NCI-H69 (cell line): ENCODE measurements at places on chromosomes 3 and 15.

GRCh38 chr3:172803489-172803888 is 53.0 kb downstream of the ECT2 start:
- no peak for DNase-seq

GRCh38 chr15:90872486-90873184 is 4.2 kb downstream of the FURIN start:
- DNase-seq, result peak; percentile 5

DNA sequence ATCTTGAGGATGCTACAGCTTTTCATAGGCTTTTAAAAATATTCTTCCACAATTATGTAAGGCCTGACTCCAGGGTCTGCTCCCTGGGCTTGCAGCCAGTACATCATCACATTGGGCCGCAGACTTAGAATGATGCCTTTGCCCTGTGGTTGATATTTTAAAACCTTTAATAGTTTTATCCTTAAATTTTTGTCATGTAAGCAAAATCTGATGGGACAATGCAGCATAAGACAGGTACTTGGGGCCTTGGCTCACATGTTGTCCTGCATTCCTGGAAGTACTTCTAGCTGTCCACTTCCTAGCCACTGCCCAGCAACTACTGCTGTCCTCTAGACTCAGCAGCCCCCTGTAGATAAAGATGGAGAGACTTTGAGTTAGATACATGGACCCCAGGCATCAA is 197.3 kb upstream of the SLITRK3 start:
- DNase-seq, result no peak

DNA sequence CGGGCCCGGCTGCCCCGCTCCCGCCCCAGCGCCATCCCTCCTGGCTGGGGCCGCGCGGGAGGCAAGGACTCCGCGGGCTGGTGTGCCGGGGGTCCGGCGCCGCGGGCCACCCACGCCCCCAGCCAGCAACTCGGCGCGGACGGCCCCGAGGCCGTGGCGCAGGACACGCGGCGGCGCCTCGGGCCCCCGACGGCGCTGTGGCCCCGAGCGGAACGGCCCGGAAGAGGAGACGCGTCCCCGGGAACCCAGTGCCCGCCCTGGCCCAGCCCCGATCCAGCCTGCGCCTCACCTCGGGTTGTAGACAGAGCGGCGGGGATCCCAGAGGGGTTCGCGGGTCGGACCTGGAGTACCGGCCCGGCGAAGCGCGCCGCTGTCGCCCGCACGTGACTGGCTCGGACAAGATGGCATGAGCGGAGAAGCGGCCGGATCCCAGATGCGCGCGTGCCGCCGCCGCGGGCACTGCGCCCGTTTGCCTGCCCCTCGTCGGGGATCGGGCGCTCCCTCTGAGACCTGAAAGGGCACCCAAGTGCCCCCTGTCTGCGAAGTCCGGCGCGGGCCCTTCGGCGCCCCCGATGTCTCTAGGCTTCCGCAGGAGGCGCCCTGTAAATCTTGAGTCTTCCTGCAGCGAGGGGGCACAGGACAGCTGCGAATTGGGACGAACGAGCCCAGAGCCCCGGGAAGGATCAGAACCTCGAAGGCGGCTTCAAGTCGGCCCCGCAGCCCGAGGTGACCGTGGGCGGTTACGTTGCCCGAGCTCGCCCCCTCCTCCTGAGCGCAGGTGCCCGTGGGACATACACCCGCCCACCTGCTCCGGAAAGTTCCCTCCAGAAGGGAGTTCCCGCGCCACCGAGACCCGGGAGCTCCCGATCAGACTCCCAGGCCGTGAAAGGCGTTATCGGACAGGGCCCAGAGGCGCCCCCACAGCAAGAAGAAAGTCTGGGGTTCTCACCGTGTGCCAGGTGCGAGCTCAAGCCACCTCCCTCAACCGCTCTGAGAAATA is 598 bp upstream of the SFMBT1 start:
- peak; percentile 49 for DNase-seq

DNA sequence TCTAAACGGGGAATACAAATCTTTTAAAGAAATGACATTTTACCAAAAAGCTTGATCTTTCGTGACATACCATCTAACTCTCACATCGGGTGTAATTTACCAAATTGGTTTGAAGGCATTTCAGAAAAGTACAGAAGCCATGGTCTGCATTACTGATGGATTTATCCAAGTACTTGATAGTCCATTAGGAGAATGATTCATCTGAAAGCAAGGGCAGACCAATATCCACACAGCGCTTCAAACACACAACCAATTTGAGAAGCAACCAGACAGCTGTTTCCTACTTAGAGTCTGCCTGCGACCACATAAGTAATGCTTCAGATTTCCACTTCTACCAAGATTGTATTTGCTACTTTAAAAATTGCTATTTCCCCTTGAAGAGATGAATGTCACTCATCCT is 697.6 kb upstream of the ALCAM start:
- DNase-seq, result peak; percentile 2

DNA sequence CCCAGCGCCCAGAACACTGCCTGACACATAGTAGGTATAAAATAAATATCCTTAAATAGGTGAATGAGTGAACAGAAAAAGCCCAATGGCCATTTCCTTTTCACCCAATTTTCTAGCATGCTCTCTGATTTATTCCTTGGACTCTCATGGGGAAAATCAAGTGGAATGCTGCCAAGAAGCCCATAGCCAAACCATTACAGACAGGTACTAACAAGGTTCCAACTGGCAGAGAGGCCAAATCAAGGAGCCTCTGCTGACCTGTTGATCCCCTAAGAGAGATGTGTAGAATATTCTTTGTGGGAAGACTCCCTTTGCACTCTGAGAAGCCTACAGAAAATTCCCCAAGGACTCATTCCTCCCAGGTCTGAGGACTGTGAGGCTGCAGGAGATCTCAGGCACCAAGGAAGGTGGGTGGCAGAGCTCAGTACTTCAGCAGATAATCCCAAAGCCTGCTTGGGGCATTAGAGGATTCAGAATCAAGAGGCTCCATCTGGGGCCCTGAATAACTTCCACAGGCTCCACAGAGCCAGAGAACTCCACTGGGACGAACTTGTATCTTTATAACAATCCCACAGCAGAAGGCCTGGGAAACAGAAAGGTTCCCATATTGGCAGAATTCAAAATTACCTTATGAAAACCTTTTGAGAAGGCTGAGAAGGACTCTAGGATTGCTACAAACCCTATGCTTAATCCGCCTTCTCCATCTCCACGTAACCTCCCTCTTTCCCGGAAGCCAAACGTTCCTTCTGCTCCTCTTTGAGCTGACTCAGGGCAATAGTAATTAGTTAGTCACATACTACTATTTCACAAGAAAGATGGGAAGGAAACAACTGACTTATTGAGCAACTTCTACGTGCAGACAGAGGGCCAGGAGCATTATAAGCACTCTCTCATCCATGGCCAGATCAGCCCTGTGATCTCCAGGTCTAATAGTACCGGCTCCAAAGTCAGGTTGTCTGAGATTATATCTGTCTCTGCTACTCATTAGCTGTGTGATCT is 34.5 kb downstream of the PRICKLE2 start:
- DNase-seq, result no peak

DNA sequence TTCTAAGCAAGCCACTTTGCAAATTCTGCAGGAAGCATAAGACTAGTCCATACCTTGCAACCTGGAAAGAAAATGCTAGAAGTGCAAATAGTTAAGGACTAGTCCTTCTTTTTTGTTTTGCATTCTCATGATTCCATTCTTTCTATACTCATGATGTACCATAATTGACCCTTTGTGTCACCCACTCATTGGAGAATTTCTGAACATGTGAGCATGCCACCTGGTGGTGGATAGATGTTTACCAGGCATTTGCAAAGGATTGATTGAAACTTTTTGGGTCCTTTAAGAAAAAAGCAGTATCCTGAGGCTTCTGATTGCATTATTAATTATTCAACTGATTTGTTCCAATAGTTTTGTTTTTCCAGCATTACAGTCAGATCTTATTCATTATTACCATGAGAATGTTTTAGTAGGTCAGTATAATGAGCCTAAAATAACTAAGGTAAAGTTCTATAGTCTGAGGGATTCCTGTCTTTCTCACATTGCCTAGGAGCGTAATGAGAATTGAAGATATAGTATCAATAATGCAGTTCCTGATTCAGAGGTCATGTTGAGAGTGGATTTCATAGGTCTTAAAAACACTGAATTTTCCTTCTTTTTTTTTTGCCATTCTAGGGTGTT is 20.2 kb upstream of the DIPK2A start:
- DNase-seq, result peak; percentile 43
